ENCODE measurements at places on chromosomes 2 and 18. TPM values are rescaled to one million over a fixed set of nuclear protein-coding genes. Genes with fewer than 3 reads are reported as not detected.

SERPINB3 gene
- total RNA-seq, result not detected

CHRNG gene
- not detected for total RNA-seq

SDC1 gene
- total RNA-seq, result 40.5 TPM

TMEM87B gene
- 7.0 TPM for total RNA-seq

NTSR2 gene
- not detected for total RNA-seq

CHCHD5 gene
- total RNA-seq, result 20.0 TPM

DYNAP gene
- not detected for total RNA-seq

DSG4 gene
- total RNA-seq, result not detected

C2orf72 gene
- total RNA-seq, result not detected

GRCh38 chr2:134372141-134372540 is 118.3 kb downstream of the MGAT5 start:
- DNase-seq, result no peak

DNA sequence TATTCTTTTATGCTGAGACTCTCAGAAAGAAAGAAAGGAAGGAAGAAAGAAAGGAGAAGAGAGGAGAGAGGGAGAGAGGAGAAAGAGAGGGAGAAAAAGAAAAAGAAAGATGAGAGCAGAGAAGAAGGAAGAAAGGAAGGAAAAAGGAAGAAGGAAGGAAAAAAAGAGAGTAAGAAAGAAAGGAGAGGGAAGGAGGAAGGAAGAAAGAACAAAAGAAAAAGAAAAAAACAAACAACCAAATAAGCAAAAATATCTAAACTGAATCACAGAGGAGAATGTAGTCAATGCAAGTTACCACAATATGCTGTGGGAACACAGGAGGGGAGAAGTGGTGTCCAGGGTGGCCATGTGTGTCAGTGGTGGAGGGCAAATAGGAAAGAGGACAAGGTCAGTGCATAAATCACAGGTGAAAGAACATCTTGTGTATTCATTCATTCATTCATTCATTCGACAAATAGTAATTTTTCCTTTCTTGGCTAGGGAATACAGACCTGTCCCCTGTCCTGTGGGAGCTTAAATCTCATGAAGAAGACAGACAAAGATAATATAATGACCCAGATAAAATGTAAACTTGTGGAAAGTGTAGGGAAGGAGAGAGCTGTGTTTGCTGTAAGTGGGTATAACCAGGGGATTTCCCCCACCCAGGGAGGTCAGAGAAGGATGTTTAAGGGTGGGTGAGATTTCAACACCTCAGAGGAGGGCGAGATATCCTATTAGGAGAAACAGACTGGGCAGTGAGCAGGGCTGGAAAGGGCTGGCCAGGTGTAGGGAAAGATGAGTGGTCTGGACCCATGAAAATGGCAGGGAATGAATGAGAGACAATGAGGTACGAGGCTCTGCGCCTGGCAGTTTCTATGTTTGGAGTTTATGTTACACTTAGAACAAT is 50.7 kb downstream of the IL1R2 start:
- DNase-seq, result no peak

DNA sequence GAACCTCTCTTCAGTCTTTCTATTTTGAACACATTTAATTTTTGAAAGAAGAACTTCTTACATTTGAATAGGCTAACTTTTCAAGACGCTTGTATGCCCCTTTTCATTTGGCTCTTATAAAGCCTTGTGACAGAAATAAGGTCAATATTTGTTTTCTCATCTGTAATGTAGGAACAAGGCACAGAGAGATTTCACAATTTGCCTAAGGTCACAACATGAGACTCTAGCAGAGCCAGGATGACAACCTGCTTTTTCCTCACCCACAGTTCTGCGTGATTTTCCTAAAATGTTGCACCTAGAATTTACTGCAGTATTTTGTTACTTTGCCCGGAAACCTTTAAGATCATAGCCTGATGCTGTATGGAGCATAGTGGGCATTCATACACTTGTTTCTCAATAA is 67.4 kb downstream of the TXNL1 start:
- DNase-seq, result no peak

DNA sequence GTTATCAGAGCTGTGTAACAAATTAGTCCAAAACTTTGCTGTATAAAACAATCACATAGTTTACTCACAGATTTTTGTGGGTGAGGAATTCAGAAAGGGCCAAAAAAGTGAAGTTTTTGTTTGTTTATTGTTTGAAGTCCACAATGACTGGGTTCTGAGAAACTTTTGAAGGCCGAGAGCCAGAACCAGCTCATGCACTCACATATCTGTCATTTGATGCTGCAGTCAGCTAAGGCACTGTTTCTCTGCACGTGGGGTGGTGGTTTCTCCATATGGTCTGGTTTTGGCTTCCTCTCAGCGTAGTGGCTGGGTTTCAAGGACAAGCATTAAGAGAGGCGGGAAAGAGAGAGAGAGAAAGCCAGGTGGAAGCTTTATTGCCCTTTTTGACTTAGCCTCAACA is 131.8 kb downstream of the TWIST2 start:
- DNase-seq, result peak; percentile 33

DNA sequence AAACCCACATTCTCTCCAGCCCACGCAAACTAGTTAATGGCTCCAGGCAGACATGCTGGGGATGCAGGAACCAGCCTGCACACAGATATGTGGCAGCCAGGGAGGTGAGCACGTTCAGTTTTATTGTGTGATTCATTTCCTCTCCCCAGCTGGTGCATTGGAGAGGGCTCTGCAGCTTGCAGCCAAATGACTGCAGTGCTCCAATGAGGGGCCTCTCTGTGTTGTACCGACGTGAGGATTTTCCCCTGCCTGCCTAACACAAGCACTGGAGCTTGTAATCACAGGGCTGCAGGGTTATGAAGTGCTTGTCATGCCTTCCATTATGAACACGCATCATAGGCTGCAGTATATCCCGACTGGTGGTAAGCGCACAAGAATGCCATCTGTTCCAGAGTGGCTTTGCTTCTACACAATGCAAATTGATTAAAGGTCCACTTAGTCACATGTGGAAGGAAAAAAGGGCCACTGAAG is 92.3 kb upstream of the THUMPD2 start:
- DNase-seq, result peak; percentile 96

DNA sequence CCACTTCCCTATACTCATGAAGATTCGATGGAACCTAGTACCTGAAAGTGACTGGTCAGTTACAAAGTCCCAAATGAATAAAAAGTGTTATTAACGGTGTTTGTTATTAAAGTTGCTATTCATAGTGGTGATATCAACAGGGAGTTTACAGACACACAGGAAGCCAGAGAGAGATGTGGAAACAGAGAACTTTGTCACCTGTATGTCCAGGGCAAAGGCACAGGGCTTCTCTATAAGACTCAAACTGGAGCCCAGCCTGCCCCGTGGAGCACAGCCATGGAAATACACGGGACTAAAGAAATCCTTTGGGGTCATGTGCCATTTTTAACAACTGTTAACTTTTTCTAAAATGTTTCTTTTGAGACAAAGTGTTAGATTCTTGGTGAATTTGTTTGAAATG is 68.5 kb downstream of the KLF7 start:
- no peak for DNase-seq

GRCh38 chr18:32550963-32551362 is 80.3 kb upstream of the GAREM1 start:
- no peak for DNase-seq

GRCh38 chr18:47899107-47899840 is 31.2 kb downstream of the SMAD2 start:
- no peak for DNase-seq

GRCh38 chr2:7609556-7609955 is 692.3 kb downstream of the RNF144A start:
- no peak for DNase-seq

DNA sequence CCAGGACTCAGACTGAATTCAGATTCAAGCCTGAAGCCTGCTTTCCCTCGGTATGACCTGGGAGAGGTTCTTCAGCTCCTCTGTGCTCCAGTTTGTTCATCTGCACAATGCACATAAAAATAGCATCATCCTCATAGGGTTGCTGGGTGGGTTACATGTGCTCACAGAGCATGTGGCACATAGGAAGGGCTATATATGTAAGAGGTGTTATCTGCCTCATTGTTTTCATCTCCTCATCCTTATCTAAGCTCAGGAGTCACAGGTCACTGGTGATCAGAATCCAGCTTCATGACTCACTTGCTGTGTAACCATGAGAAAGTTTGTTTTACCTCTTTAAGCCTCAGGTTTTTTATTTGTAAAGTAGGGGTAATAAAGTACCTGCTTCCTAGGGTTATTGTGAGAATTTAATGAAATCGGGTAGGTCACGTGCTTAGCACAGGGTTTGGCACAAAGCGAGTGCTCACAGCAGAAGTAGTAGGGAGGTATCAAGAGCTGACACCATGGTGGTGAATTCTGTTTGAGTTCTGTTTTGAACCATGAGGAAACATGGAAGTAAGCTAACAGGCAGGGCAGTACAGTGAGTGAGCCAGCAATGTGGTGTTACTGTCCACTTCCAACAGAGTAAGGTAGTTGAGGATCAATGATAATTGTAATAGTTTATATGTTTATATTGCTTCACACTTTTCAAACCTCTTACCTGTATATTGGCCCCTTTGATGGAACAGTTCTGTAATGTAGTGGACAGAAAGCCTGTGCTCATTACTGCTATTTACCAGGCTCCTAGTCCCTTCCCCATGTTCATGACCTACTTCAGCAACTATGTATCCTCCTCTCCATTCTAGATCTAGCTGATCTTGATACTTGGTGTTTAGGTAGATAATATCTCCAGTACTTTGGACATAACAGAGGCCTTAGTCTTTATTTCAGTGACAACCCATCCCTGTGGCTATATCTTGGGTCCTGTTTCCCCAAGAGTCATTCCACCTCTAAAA is 141.4 kb upstream of the LTBP1 start:
- DNase-seq, result no peak

DNA sequence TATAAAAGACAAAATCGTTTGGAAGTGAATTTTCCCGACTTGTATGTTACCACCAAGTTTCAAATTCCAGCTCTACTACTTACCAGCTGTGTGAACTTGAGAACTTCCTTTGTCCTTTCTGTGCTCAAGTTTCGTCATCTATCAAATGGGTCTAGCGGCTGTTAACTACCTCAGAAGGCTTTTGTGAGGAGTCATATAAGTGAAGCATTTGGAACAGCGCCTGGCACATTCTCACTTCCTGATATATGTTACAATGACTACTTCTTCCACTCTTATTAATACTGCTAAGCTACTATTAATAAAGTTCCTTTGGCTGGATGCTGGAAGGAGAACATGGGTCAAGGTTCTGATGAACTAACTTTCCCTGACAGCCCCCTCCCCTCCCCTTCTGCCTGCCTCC is 104.5 kb downstream of the MEIS1 start:
- DNase-seq, result peak; percentile 39

DNA sequence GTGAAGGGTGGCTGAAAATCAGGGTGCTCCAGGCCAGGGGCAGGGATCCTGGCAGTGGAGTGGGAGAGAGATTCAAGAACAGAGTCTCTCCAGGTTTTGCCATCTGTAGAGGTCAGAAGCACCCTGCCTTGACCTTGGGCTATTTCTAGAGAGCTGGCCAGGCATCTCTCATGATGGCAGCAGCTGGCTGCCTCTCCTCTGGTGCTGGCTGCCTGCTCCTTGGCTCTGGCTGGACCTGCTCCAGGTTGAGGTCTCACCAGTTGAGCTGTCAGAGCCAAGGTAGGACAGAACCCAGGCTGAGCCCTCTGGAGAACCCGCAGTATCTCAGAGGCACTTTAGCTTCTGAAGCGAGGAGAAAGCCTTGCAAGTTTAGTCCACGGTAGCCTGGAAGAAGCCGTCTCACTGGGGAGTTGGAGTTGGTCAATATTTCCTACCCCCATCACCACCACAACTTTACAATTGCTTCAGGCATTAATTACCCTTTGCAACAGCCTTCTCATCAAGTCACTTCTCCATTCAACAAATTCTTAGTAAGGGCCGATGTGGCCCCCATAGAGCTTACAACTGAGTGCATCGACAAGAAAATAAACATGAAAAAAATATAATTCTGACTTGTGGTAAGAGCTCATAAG is 25.6 kb downstream of the GNLY start:
- DNase-seq, result no peak

DNA sequence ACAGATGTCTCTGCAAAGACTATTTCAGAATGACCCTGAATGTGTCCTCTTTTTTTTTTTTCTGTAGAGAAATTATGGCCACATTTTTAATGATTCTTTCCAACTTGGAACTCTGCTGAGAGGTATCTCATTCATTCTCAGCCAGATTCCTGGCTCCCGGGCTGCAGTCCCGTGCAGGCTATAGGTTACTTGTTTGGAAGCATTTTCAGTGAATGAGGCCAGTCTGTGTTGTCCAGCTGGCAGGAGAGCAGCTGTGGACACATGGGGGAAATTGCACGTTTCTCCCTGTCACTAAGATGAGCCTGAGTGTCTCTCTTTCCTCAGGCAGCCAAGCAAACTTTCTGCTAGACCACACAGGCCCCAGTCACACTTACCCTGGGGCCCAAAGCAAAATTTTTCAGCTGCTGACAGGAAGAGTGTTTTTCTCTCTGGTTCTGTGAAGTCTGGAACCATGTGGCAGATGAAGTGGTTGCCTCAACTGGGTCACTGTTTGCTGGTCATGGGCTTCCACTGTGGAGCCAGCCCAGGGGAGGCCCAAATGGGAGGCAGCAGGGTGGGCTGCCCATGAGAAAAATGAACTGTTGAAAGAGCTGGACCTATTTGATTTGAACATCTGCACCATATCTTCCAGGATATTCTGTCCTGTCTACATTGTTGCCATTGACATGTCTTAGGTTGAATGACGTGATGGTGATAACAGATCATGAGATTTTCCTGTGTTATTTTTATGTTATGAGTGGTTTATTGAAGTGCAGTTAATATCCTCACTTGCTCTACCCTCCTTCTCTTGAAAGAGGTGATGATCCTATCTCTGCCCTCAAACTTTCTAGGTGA is 431.2 kb downstream of the LPIN1 start:
- DNase-seq, result peak; percentile 89

GRCh38 chr18:14914121-14914520 is 166.1 kb downstream of the ANKRD30B start:
- no peak for DNase-seq

GRCh38 chr2:127106457-127106990 is 430 bp downstream of the BIN1 start:
- DNase-seq, result peak; percentile 31

DNA sequence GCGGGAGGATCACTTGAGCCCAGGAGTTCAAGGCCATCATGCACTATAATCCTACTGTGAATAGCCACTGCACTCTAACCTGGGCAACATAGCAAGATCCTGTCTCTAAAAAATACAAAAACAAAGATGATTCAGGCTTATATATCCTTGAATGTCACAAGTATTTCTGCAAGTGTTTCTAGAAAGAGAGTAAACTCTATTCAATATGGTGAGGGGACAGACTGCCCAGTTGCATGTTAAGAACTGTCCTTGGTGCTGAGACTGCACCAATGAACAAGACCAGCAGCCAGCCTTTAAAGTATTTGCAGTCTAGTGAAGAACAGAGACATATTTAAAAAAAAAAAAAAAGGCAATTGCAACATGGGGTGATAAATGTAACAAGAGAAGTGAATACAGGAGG is 16.4 kb downstream of the MAP3K19 start:
- no peak for DNase-seq

Measured in MG63 (cell line).